ENCODE measurements at places on chromosomes 7 and 10.

GRCh38 chr10:31299119-31299518 lies 19.9 kb upstream of the ZEB1 start:
- DNase-seq: no peak

DNA sequence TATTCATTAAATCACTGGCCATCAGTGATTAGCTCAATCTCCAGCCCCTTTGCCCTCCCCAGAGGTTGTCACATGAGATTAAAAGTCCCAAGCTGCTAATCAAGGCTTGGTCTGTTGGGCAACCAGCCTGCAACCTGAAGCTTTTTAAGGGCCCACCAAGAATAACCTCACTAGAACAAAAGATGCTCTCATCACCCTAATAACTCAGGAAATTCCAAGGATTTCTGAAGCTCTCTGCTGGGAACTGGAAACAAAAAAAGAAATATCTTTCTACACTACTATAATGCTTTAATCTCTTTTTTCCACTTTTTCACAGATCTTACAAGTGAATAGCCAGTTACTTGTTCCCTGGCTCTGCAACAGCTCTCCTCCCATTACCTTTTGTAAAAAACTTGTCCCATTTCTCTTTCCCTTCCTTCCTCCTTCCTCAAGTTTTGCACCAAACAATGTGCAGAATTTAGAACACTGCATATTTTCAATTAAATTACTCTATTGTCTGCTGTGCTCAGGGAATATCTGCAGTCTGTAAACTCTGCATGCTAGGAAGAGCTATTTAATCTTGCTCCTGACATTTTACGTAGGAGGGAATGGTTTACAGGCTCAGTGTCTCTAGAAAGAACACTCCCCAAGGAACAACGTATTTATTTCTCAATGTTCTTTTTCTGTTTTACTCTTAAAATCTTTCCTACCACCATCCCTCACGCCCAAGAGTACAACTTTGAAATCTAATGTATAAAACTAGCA lies 169.1 kb downstream of the IMMP2L start:
- DNase-seq: no peak

- no peak for DNase-seq
These were observed 55.7 kb upstream of the ZRANB1 start for GRCh38 chr10:124886195-124886594.

DNA sequence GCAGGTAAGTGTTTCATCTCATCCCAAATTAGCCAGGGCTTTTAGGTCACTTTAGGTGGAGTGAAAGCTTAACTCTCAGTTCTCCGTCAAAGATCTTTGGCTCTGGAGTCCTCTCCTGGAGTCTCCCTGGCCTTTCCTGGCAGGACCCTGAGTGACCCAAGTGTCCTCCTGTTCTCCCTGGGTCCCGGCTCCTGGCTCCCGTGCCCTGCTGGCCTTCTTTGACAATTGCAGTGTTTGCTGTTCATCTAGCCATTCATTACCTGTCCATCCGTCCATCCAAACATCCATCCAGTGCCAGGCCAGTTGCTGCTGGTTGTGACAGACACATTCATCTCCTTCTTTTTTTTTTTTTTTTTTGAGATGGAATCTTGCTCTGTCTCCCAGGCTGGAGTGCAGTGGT lies 6.2 kb upstream of the TPST1 start:
- no peak for DNase-seq

DNA sequence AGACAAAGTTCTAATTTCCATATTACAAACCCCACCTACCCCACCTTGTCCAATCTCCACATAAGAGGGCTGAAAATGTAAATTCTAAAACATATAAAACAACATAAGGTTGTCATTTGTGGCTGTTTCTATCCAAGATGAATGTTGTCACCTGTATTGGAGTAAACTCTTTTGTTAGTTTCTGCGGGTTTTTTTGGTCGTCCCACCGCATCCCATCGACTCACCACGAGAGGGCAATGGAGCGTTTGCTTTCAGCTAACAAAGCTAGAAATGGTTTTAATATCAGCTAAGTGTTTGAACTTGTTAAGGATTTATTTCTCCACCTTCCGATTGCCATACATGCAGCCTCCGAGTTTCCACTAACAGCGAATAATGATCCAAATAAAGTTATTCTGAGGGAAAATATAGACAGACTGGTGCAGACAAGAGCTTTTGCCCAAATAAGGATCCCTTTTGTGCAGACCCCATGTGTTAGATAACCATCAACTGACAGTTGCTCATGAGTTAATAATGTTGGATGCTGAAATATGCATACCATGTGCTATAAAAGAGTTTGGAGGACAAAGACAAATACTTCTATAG lies 137.2 kb downstream of the ARID5B start:
- DNase-seq: peak; percentile 83

DNA sequence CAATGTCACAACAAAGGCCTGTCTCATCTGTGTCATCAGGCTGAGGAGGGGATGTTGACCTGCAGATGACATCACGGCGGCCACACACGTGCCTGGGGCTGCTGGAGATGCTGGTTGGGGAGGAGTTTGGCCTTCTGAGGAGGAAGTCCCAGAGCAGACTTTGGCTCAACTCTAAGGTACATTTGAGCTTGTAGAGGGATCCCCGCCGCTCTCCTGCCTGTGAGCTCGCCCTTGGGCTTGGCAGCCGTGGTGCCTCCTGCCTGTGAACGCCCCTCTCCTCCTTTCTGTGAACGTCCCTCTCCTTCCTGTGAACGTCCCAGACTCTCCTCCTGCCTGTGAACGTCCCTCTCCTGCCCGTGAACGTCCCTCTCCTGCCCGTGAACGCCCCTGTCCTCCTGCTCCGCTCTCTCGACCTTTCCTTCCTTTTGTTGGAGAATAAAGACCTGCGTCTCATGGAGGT lies 176.4 kb downstream of the DNAJB6 start:
- DNase-seq: no peak

DNA sequence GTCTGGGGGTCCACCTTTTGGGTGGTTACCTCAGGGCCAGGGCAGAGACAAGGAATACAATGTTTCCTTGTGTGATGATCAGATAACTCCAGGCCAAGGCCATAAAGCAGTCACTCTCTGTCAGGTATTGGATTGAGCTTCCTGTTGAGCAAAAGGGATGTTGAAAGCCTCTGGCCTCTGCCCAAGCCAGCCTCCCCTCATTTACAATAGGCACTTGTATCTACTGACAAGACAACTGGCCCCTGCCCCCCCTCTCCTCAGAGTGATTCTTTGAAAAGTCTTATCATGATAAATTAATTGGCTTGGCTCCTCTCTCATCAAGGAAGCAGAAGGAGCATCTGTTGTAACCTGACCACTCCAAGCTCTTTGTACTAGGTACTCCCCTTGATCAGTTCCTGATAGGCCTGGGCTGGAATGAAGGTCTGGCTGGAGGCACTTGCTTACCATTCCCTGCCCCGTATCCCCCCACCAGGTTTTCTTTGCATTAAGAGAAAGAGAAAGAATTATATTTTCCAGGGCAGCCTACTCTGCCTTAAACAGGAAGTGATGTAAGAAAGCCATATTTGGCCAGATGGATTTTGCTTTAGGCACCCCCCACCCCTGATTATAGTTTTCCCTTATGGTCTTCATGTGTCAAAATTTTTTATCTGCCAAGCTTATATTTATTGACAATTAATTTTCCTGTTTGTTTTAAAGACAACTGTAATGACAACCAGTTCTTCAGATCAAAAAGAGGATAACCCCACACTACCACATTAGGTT lies 42.1 kb upstream of the HPS1 start:
- DNase-seq: no peak

DNA sequence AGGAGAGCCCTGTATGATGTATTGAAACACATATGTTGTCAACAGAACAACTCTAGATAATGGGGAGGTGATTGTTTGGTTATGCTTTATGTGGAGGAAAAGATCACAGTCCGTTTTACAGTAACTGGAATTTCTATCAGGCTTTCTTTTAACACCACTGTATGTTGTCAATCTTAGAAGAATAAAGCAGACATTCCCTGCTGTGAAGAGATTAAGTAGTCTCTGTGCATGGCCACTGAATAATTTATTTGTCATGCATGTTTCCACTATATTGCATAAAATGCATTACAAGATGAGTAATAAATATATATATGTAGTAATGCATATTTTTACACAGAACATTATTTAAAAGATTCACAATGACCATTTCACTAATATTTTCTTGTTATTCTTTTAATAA lies 440.0 kb downstream of the ANKRD7 start:
- DNase-seq: no peak

- DNase-seq: no peak
These were observed 327.9 kb upstream of the SORCS1 start for GRCh38 chr10:107492389-107492788.

GRCh38 chr10:87913156-87913921 lies 49.9 kb downstream of the PTEN start:
- DNase-seq: no peak

GRCh38 chr10:103859161-103860086 lies 4.0 kb upstream of the SH3PXD2A start:
- peak; percentile 63 for DNase-seq

DNA sequence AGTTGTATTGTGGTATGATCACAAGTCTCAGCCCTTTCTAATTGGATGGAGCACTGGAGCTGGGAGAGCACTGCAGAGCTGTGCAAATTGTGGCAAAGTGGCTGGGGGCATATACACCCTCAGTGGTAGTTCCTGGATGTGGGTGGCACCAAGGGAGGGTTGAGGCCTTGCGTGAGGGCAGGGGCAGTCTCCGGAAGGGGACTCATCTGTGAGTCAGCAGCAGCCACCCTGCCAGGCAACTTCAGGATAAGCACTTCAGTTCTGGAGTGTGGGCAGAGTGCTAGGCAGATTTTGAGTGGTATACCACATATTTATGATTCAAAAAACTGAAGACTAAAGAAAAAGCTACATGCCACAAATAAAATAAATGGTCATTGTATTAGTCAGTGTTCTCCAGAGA lies 210.5 kb downstream of the ETV1 start:
- DNase-seq: no peak

DNA sequence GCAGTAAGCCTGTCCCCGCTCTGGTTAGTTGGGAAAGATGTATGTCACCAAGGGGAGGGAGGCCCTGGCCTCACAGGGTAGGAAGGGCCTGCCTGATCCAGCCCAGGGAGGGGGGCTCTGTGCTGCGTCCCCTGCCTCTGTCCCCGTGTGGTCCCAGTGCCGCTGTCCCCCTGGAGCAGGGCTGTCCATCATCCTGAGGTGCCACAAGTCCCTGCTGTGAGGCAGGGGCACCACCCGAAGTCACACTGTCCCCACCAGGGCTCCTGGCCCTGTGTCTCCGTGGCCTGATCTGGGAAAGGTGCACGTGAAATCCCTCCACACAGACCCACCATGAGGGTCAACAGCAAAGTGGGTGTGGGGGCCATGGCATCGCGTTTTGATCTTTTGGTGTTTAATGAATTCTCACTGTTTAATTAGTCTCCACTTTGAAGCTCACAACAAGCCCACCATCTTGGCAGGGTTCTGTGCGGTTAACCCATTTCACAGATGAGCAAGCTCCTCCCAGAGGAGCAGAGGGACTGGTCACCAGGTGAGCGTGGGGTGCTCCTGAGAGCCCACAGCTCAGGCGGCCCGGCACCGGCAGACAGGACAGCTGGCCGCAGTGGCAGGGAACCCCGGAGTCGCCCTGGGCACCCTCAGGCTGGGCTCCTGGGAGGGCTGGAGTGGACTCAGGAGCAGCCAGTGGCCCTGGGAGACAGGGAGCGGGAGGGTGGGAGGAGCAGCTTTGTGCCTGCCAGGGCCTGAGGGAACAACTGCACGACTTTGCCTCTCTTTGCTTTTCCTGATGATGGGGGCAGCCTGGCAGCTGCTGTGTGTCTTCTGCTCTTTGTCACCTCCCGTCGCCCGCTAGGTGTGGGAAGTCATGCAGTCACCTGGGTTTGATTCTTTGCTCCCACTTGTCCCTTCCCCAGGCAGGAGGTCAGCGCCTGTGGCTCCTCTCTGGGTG lies 12.0 kb upstream of the CRYGN start:
- DNase-seq: no peak

GRCh38 chr7:67593794-67594193 lies 597.2 kb downstream of the TYW1 start:
- DNase-seq: no peak

GRCh38 chr10:132306343-132306685 lies 1.4 kb downstream of the STK32C start:
- DNase-seq: no peak

DNA sequence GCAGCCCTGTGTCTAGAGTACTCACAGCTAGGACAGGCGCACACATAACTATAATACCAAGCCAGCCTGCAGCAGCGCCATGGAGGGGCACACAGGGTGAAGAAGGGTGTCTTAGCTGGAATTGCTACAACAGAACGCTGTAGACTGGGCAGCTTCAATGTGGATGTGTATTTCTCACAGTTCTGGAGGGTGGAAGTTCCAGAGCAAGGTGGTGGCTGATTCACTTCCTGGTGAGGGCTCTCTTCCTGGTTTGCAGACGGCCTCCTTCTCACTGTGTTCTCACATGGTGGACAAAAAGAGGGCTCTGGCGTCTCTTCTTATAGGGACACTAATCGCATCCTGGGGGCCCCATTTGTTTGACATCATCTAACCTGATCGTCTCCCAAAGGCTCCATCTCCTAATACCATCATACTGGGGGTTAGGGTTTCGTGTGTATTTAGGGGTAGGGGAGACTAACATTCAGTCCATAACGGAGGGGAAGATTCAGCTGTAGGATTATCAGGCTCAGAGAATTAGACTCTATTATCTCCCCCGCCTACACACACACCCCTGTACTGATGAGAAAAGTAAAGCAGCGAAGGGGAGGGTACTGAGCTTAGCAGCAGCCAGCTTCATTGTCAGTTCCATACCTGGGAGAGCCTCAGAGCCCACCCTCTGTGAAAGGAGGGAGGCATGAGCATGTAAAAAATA lies 289.1 kb downstream of the CCDC3 start:
- no peak for DNase-seq

- DNase-seq: no peak
These were observed 379.7 kb upstream of the ZMIZ1 start for GRCh38 chr10:78688901-78689583.

GRCh38 chr10:13327534-13327933 lies 20.6 kb downstream of the SEPHS1 start:
- no peak for DNase-seq

DNA sequence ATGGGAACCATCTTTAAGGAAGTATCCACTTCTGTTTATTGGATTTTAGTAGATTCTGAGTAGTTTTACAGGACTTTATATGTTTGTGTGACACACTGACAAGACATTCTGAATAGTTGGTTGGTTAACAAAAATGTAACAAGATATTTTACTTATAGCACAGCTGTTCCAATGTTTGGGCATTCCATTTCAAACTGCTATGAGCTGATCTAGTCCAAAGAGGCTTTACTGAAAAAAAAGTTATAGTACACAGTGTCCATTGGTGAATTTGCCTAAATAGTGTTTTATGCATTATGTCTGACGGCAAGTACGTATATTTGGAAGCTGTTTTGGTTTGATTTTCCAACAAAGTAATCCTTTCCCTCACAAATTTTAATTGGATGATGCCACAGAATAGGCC lies 99.1 kb downstream of the SAMD9 start:
- DNase-seq: no peak

GRCh38 chr10:10777279-10777678 lies 240.4 kb upstream of the CELF2 start:
- no peak for DNase-seq

DNA sequence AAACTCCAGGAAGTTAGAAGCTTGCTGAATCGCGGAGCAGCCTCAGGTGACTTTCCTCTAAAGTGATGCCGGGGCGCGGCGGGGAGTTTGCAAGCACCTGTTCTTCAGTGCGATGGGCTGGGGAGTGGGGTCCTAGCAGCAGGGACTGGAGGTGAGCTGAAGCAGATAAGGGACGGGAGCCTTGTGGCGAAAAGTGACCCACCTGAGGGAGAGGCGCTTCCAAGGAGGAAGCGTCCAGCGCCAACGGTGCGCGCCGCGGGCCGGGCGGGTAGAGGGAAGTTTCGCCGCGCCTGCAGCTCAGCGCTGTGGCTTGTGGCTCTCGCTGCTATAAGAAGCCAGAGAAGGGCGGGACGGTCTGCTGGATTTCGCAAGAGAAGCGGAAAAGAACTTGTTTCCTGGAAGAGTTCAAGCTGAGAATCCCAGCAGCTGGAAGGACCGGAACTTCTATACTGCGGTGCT lies at the start of gene STEAP4:
Gene STEAP4, minus strand, starts transcription at position 305 of the 459 bp plus-strand sequence. CDS start 22,625 bp downstream, outside the sequence.
- DNase-seq: no peak
